ENCODE measurements at places on chromosomes 16 and 17.

DNA sequence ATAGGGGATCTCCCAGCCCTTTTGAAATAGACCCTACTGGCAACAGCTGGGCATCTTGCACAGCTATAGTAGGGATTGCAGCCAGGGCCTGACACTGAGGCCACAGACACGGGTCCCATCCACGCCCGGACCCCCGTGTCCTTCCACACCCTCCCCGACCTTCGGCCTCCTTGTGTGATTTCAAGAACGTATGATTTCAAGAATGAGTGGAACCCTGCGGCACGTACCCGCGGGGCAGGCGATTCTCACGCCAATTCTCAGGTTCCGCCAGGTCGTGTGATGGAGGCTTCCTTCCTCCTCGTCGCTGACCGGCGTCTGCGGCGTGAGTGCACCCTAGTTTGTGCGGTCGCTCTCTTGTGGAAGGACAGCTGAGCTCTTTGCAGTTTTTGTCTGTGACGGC lies 56.3 kb upstream of the GNG13 start:
- DNase-seq: no peak

DNA sequence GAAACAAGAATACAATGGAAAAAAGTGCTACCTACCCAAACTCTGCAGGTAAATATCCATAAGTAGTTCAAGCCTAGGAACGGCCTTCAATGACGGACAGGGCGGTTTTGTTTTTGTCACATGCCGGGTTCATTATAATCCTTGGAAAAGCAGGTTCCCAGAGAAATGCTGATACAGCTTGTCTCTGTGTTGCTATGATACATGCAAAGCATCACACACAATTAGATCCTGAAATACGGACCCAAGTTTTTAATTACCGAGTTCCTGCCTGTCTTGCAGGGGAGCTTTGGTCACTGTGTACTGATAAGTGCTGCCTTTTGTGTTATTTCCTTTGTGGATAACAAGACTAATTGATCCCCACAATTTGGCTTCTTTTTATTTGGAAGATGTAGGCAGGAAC lies 217.4 kb downstream of the HAPSTR1 start:
- DNase-seq: no peak

DNA sequence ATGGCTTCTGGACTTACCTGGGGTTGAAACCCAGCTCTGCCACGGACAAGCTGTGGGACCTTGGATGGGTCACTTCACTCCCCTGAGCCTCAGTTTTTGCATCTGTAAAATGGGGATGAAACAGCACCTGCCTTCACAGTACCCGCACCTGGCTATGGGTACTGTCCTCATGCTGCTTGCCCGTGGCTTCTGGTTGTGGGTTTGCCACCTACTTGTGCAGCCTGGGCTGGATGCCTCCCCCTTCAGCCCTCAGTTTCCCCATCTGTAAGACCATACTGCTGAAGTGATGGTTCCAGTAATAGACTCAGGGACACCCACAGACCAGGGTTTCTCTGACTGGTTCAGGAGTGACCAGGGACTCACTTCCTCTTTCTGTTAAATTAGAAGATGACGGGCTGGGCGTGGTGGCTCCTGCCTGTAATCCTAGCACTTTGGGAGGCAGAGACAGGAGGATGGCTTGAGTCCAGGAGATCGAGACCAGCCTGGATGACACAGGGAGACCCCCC lies 9.4 kb downstream of the GLIS2 start:
- DNase-seq: no peak

- DNase-seq: no peak
Measured at GRCh38 chr16:57574086-57574485, 31.6 kb downstream of the ADGRG5 start.

- DNase-seq: no peak
Measured at GRCh38 chr16:69853481-69853880, 91.3 kb downstream of the WWP2 start.
